ENCODE measurements at places on chromosomes 3 and 15. TPM values are rescaled to one million over a fixed set of nuclear protein-coding genes. Genes with fewer than 3 reads are reported as not detected.

MRPL46 gene
- 7.6 TPM for total RNA-seq

SLC22A14 gene
- total RNA-seq: 0.59 TPM

ASTE1 gene
- 5.3 TPM for total RNA-seq

ZNF860 gene
- 0.59 TPM for total RNA-seq

HTR3E gene
- not detected for total RNA-seq

MUC13 gene
- total RNA-seq: not detected

C3orf52 gene
- 10.7 TPM for total RNA-seq

SLC2A2 gene
- total RNA-seq: not detected
